ENCODE measurements at places on chromosomes 4 and X.

DNA sequence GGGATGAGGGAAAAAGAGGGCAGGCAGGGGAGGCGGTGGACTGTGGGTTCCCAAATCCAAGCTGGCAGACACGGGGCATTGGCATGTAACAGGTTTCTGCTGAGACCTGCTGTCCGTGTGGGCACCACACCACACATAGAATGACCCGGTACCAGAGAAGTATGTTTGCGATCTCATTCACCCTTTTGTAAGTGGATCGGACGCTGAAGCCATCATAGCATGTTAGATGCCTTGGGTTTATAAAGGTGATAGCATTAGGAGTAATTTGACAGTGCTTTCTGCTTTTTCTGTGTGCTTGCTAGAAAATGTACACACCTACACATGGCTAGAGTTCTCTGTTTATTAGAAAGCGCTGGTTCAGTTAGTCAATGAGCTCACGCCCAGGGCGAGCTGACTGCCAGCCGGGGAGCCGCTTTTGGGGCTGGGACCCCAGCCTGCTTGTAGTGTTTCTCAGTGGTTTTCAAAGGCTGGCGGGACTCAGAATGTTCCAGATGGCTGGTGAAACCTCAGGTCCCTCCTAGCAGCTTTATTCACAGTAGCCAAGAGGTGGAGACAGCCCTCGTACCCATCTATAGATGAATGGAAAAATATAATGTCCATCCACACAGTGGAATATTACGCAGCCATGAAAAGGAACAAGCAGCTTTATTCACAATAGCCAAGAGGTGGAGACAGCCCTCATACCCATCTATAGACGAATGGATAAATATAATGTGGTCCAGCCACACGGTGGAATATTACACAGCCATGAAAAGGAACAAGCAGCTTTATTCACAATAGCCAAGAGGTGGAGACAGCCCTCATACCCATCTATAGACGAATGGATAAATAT, 579 bp downstream of the IL3RA start:
- DNase-seq: no peak

DNA sequence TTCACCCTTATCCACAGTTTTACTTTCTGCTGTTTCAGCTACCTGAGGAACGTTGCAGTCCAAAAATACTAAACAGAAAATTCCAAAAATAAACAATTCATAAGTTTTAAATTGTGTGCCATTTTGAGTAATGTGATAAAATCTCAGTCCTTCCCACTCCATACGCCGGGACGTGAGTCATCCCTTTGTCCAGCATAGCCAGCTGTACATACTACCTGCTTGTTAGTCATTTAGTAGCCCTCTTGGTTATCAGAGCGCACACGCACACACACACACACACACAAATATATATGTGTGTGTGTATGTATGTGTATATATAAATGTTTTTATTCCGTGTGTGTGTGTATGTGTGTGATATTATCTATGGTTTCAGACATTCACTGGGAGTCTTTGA, 4.8 kb upstream of the CCSER1 start:
- no peak for DNase-seq

- peak; percentile 71 for DNase-seq
These were observed 2.9 kb upstream of the FAT1 start for GRCh38 chr4:186726426-186727168.

GRCh38 chr4:7007944-7008343, 35.2 kb upstream of the TADA2B start:
- DNase-seq: no peak

- DNase-seq: no peak
These were observed 68.9 kb downstream of the HTRA3 start for GRCh38 chr4:8338351-8338961.

DNA sequence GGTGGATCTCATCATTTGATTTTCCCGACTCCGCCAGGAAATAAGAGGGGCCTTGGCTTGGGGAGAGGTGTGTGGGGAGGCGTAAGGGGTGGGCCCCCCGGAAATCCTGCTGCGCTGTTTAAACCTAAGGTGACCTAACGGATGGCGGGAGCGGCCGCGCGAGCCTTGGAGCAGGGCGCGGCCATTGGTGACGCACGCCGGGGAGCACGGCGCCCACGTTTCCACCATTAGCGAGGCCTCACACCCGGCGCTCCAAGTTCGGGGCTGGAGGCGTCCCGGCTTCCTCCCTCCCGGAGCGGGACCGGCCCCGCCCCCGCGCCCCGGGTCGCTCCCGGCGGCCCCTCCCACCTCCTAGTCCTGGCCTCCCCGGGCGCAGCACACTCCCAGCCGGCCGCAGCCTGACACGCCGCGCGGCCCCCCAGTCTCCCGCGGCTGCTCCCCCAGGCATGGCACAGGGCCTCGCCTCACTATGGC, at the start of gene SMS:
SMS (plus strand) TSS at position 354 of the 474 bp plus-strand sequence; CDS start at position 470, 116 bp downstream.
- peak; percentile 89 for DNase-seq

- DNase-seq: no peak
These were observed 98.4 kb upstream of the MAGEE2 start for GRCh38 chrX:75883446-75883845.
